ENCODE measurements at places on chromosomes 7 and 10.

DNA sequence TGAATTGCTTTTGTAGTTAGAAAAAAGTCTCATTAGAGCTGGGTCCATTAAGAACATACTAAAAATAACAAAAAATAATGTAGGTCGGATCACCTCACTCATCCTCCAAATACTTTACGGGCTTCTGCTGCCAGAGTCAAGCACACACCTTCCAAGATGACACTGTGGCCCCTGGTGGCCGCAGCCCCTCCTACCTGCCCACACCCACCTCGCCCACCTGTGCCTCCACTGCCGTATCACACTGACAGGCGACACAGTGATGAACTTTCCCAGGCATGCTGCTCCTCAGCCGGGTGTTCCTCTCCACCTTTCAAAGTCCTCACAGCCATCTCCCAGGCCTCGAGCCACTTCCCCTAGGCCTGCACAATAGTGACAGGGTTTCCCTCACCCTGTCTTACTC, 60.9 kb downstream of the STK17A start:
- DNase-seq: no peak

DNA sequence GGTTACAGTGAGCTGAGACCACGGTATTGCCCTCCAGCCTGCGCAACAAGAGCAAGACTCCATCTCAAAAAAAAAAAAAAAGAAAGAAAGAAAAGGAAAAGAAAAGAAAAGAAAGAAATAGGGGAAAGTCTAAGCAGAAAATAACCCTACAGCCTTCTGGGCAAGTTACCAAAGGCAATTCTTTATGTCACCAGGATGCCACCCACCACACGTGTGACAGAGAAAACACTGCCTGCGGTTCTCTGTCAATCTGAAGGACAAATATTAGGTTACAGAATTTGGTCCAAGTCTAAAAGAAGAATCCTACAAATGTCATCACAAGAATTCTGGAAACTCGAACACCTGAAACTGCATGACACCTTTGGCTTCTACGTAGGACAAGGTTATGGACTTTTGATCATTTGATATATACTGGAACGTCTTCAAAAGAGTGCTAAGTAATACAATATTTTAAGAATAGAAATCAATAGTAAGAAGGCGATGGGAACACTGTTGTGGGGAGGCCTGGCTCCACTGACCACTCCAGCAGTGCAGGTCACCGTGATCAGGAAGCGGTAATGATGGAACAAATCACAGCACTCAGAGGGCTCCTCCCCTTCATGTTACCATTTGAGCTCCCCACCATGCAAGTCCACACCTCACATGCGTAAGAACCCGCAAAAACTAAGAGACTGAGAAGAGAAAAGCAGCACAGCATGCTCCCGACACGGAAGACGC, 75.8 kb downstream of the MAD1L1 start:
- no peak for DNase-seq

GRCh38 chr10:3126741-3127346, 45.7 kb downstream of the PITRM1 start:
- peak; percentile 16 for DNase-seq

DNA sequence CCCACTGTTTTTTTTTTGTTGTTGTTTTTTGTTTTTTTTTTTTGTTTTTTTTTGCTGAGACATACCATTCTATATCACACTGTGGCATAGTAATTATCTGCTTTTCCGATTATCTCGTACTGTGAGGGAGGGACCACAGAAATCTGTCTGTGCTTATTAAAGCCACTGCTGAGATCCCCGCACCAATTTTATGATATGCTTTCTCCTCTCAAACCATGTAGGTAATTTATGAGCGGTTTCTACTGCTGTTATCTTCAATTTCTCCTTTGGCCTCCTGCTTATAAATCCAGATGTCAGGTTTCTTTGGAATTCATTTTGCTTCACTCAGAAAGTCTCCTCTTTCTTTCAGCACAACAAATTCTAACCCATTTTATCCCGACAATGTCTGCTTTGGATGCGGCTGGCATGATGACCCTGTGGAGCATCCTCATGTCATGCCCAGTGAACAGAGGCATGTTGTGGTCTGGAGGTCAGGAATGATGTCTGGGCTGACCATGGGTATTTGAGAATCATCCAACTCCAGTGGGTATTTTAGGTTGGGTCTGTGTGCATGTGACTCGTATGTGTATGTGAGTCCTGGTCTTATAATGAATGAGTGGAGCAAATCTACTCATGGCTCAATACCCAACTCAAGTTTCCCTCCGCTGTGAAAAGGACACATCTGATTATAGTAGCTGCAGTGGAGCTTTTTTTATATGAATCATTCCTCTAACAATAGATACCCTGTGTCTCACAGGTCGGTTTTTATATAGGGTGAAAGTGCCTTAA, 213.4 kb downstream of the GALNT17 start:
- no peak for DNase-seq

DNA sequence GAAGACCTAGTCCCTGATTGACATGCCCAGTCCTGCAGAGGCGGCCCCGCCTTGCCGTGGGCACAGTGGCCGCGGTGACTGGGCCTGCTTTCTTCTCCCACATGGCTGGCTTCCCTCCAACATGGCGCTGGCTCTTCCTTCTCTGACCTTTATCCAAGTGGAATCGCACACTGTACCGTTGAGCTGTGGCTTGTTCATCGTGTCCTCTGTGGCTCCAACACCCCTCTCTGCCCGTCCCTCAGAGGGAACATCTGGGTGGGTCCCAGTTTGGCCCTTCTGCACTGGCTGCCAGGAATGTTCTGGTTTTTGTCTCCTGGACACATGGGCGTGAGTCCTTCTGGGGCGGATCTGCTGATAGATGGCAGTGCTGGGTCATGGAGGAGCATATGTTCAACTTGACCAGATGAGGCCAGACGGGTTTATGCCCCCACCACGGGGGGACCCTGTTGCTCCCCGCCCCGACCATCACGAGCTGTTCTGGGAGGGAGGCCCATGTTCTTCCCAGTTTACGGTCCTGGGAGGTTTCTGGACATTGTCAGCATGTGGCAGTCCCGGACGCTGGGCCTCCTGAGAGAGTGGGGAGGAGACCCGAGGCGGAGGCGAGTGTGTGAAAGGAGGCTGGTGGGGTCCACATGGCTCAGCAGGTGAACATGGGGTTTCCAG, 63.5 kb downstream of the LHPP start:
- DNase-seq: peak; percentile 15

DNA sequence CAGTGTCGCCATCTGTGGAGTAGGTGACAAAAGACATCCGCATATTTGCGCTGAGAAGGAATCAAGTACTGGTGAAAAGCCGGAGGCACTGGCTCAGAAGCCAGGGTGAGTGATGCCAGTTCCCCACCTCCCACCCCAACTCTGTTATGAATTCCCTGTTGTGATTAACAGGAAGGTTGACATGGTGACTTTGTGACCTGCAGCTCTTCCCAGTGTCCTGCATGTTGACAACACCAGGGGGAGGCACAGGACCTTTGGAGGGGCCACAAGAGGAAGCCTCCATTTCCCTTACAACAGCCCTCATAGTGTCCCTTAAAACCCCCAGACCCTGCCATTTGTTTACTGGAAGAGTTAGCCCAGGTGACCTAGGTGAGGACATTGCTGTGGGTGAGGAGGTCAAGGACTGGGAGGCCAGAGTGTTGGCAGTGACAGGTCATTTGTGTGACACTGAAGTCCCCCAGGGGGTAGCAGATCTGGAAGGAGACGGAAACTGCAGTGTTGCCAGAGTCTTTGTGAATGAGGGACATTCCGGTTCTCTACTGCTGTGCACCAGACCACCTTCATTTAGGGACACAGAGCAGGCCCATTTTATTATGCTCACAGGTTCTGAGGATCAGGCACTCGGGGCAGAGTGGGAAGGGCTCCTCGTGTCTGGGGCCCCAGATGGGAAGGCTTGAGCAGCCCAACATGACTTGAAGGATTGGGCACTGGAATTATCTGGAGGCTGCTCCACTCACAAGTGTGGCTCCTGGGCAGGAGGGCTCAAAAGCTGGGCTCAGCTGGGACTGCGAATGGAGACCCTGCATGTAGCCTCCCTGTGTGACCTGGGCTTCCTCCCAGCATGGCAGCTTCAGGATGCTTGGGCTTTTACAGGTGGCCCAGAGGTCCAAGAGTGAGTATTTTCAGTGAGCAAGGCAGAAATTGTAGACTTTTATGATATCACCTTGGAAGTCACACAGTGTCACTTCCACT, 13.0 kb upstream of the ANTXRL start:
- DNase-seq: no peak

- DNase-seq: no peak
Observed at GRCh38 chr10:15605740-15606369, 113.9 kb downstream of the ITGA8 start.

DNA sequence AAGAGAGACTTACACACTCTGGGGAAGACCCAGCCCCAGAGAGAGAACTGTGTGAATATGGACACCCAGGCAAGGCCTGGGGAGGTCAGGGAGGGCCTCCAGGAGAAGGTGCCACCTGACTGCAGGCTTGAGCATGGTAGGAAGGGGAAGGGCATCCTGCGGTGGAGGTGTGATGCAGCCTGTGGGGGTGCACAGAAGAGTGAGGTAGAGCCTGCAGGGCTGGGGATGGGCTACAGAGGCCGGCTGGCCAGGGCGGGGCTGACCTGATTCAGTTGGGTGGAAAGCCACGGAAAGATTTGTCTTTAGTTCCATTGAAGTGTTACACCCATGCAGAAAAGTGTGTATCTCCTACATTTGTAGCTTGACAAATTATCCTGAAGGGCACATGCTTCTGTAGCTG, 47.6 kb downstream of the ZMIZ1 start:
- DNase-seq: no peak

DNA sequence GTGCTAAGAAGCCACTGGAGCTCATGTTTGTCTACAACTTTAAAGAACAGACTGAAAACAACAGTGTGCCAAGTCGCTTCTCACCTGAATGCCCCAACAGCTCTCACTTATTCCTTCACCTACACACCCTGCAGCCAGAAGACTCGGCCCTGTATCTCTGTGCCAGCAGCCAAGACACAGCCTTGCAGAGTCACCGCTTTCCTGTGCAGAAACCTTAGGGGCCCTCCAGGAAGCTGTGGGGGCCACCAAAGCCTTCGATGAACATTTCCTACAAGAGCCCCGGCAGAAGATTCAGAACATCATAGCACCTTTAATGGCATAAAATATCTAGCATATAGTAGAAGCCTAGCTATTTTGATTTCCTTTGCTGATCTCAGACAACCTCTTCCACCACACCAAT, 88.0 kb upstream of the PRSS58 start:
- no peak for DNase-seq

DNA sequence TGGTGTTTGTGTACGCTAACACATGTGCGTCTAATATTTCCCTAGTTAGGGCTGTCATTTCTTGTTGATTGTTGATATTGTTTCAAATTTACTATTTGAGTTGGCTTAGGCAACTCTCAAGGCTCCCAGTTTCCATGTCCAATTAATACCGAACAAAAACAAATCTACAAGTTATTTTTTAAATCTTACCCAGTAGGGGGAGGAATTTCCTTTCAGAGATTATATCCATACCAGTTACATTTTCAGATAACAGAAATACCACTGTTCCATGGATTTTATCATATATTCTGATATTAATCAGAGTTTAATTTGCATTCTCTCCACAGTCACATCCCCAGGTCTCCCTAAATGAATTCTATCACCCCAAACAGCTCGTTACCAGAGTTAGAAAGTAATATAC, 7.2 kb upstream of the AKR1B10 start:
- no peak for DNase-seq

DNA sequence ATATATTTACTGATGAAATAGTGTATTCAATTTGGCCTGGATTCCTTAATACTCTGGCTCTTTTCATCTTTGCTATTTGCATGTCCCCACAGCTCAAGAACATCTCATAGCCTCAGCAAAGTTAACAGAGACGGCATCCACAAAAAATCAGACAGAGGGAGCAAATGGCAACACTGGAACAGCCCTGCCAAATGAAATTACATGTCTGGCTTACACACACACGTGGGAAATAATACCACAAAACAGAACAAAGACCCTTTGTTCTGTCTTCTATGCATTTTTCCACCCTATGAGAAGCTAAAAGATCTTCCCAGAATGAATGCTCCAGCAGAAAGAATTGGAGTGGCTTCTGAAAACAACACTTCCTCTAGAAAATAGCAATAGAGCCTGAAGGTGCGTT, 139.5 kb downstream of the ALOX5 start:
- DNase-seq: peak; percentile 17

DNA sequence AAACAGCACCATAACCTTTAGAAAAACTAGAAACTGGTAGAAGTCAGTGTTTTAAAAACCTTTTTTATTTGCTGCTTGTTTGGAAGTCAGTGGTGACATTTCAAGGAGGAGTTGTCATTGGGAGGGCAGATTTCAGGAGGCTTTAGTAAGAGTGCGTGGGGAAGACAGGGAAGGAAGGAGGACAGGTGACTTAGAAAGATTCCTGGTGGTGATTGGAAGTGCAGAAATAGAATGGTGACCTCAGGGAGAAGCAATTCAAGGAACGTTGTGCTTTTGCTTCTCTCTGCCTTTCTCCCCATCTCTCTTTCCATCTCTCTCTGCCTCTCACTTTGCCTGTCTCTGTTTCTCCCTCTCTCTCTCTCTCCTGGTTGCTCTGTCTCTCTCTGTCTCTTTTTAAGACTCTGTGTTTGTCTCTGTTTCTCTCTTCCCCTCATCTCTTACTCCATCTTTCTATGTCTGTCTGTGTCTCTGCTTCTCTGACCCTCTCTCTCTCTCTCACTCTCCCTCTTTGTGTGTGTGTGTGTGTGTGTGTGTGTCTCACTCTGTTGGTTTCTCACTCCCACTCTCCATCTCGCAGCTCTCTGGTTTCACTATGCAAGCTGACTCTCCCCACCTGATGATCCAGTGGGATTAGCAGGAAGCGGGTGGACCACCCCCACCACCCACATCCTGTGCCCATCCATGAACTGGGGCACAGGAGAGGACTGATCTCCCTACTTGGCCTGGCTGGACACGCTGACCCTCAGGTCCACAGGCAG, 10.9 kb upstream of the PFKP start:
- DNase-seq: no peak

DNA sequence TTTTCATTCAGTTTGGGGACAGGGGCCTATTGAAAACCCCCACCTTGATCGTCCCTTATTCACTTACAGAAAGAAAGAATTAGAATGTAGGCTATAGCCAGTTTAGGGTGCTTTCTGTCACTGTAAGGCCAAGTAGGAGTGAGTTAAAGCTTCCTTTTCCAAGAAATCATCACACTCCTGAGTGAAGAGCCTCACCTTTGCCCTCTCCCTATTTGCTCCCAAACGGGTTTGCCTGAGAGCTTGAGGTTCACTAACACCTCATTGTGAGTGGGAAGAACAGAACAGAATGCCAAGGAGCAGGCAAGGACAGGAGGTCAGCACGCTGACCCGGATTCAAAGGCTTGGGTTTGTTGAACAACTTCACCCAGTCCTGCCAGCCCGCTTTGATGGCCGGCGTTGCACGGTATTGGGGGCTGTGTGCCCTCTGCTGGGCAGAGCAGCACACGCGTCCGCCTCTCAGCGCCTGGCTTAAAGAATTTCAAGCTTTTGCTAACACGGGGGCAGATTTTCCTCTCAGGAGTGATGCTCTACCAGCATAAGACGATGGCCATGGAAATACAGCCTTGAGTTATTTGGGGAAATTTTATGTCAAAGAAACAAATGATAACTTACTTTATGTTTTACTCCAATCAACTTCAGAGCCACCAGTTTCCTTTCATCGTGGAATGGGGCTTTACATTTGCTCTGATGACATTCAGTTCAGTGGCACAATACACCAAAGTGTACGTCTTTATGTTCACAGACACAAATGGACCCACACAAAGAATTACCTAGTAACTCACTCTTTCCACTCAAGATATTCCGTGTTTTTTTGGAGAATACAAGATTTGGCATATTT, 470.0 kb downstream of the SUGCT start:
- DNase-seq: peak; percentile 64

Data from fibroblast of lung (primary cell).